ENCODE measurements at places on chromosomes 13 and 19. TPM values are rescaled to one million over a fixed set of nuclear protein-coding genes. Genes with fewer than 3 reads are reported as not detected.

MBD3L3 gene
- not detected for total RNA-seq

DNA sequence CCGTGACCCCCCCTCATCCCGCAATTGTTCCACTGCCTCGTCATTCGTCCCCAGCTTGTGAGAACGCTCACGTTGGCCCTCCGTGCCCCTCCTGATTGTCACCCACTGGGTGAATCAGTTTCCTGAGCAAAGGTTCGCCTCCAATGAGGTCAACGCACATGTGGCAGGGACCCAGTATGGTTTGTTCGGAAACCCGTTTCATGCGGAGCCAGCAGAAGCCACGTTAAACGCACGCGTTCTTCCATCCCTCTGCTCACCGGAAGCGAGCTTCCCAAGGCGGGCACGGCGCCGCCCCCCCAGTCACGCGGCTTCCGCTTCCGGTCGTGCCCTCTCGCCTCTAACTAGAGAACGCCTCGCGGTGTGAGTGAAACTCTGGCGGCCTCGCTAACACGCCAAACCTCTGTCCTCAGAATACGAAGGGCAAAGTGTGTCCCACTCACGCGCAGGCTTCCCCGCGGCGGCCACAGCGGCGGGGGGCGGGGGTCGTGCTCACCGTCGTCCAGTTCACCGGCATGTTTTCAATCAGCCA, 18.0 kb upstream of the CFAP97D2 start:
- DNase-seq: no peak

SBSN gene
- not detected for total RNA-seq

DNA sequence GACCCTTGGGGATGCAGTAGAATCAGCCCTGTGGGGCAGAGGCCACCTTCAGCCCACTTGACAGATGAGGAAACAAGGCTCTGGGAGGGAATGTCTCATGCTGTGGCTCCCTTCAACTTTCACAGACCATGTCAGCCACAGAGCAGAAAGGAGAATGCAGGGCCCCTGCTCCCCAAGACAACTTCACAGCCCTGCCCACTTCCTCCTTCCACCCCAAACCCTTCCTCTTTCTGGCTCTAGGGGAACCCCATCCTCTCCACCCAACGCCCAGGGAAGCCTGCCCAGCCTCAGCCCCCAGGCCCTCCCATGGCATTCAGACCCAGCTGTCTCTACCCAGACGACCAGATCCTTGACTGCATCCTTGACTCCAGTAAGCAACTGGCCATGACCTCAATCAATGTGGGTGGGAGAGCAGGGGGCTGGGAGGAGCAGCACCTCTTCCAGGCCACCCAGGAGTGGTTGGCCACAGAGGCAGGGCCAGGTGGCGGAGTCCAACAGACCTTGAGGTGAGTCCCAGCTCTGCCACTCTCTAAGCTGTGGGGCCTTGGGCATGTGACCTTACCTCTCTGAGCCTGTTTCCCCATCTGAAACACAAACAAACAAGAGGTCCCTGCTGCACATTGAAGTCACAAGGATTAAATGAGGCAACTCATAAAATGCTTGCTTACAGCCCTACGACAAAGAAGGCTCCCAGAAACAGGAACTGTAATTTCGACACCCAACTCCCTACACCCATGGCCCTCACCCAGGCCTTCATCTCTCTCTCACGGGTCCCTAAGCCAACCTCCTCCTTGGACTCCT, 15.8 kb downstream of the DEDD2 start:
- DNase-seq: no peak

TSSK6 gene
- 4.0 TPM for total RNA-seq

KMT2B gene
- 39.1 TPM for total RNA-seq

MAP4K1 gene
- total RNA-seq: 6.3 TPM

- no peak for DNase-seq
Observed at GRCh38 chr19:39752390-39752789, 14.6 kb upstream of the CLC start.

DNA sequence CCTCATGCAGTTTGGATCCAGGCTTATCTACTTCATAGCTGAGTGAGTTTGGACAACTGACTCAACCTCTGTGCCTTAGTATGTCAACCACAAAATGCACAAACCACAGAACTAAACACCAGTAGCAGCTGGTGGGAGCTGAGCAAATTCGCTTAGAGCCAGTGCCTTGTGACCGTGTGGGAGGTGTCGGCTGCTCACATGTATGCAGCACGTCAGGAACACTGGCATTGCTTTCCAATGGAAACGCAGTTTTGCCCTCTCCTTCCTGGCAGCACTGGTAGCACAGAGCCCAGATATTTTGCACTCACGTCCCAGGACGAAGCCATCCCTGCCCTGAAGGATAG, 8.3 kb upstream of the NTN5 start:
- DNase-seq: no peak

CEACAM16 gene
- total RNA-seq: not detected

DNA sequence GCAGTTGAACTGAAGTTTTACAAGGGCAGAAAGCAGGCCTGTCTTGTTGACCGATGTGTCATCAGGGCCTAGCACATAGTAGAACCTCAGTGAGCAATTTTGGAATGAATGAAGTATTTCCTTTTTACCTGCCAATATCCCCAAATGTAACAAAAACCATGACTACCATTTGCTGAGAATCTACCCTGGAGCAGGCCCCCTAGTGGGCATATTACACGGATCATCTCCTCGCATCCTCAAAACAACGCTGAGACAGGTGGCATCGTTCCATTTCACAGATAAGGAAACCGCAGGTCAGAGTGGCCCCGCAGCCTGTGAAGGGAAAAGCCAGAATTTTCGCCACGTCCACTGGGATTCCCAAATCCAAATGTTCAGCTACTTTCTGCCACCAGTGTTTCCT, 77.9 kb downstream of the CACNA1A start:
- DNase-seq: no peak

GRCh38 chr19:29672933-29673336, 7.7 kb downstream of the PLEKHF1 start:
- DNase-seq: no peak

ZNF208 gene
- 9.4 TPM for total RNA-seq

LILRA2 gene
- 0.78 TPM for total RNA-seq

GRCh38 chr13:42260903-42261654, 10.9 kb upstream of the AKAP11 start:
- DNase-seq: no peak

DNA sequence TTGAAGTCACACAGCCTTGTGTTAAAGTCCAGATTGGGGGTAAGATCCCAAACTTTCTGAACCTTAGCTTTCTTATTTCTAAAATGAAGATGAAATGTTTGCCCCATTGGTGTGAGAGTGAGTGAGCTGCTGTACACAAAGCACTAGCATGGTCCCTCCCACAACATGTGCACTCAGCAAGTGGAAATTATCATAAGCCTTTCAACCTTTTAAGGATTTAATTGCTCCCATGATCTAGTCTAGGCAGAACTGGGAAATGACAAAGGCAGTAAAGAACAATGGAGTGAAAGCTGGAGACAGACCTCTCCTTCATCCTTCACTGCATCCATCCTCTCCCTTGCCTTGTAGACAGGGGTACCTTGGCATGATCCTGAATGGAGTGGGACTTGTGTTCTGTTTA, 76.0 kb upstream of the GPR12 start:
- DNase-seq: no peak

FARP1 gene
- total RNA-seq: 88.2 TPM

GRCh38 chr19:3784607-3785450, 1.4 kb downstream of the MATK start:
- no peak for DNase-seq
